GM04504 (cell line): ENCODE measurements at places on chromosomes 7 and 10.

GRCh38 chr7:156558198-156558597 is 82.4 kb upstream of the RNF32 start:
- DNase-seq, result no peak

DNA sequence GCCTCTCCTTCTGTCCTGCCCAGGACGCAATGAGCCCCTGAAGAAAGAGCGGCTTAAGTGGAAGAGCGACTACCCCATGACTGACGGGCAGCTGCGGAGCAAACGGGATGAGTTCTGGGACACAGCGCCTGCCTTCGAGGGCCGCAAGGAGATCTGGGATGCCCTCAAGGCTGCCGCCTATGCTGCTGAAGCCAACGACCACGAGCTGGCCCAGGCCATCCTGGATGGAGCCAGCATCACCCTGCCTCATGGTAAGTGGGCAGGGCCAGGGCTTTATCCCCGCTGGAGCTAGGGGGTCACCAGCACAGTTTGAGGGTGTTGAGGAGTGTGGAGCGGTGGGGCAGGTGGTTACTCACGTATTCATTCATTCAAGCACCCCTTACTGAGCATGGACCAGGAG is 4.7 kb upstream of the ANKRD2 start:
- DNase-seq, result no peak

DNA sequence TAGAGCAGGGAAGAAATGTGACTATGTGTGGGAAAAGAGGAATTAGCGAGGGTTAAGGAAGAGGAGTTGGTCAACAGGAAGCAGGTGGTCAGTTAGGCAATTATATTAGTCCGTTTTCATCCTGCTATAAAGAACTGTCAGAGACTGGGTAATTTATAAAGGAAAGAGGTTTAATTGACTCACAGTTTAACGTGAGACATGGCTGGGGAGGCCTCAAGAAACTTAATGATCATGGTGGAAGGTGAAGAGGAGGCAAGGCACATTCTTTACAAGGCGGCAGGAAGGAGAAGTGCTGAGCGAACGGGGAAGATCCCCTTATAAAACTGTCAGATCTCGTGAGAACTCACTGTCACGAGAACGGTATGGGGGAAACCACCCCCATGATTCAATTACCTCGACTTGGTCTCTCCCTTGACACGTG is 35.0 kb downstream of the RAMP3 start:
- no peak for DNase-seq

DNA sequence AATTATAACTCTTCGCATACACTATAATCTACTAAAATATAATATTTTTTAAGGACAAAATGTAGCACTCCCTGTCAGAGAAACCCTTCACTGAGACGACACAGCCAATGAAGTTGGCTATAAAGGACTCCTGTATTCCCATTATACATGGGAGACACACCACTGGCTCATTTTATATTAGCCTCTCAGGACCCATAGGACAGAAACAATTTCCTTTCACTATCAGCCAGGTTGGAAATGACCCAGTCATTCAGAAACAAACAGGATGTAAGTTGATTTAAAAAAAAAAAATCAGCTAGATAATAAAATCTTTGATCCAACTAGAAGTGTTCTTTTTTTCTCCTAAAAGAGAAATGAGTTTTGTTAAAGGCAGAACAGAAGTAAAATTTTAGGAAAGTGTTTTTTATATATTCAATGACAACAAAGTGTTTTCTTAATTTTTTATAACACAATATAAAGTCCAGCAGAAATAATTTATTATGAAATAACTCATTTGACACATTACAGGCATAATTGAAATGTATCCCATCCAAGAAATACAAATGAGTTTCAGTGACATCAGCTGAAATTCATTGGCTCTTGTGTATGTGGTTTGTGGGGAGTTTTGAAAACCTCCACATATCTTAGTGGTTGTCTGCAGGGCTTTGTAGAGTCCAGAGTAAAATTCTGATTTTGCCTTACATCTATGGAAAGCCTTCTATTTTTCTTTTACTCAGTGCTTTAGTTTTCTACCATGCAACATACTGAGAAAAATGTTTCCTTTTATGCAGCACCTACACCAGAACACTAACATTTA is 64.1 kb downstream of the CTTNBP2 start:
- no peak for DNase-seq

GRCh38 chr10:84588426-84588825 is 260.0 kb downstream of the CCSER2 start:
- DNase-seq, result no peak

GRCh38 chr10:13331646-13332045 is 16.4 kb downstream of the SEPHS1 start:
- no peak for DNase-seq

DNA sequence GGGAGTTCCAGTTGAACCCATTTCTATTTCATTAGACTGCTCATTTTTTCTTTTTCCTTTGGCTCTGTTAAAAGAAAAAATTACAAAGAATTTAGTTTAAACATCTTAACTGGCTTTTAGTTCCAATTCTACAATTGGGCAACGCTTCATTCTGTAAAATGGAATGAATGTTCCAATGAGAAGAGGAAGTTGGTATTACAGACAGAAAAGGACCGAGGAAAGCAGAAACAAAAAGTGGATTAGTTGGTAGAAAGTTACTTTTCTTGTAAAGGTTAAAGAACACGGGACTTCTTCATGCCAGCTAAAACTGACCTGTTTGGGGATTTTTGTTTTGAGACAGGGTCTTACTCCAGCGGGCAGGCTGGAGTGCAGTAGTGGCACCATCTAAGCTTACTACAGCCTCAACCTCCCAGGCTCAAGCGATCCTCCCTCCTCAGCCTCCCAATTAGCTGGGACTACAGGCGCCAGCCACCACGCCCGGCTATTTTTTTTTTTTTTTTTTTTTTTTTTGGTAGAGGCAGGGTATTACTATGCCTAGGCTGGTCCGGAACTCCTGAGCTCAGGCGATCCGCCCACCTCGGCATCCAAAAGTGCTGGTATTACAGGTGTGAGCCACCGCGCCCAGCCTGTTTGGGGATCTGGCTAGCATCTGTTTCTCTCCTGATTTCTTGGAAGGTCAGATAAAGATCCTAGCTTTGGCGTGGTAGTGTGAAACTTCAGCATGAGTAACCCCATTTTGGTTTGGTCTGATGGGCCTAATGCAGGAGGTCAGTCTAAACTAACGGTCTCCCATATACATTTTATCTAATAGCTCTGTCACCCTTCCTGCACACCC is 1.3 kb upstream of the VDAC2 start:
- DNase-seq, result no peak

DNA sequence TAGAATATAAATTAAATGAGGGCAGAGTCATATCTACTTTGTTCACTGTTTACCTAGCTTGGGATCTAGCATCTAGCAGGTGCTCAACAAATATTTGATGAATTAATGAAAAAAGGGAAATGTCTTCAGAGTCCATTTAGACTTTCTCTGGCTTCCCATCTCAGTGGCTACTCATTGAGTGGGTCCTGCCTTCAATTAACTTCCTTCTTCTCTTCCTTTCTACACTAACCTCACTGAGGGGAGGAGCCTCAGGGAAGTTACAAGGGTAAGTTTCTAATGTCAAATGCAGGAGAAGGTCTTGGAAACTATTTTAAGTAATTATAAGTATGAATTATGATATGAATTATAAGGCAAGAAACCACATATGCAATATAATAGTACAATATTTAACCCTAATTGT is 28.2 kb upstream of the MPP7 start:
- no peak for DNase-seq

GRCh38 chr10:77810446-77811335 is 115.9 kb downstream of the DLG5 start:
- no peak for DNase-seq

- peak; percentile 8 for DNase-seq
These were observed 114.0 kb upstream of the COBL start for GRCh38 chr7:51430480-51431086.

GRCh38 chr10:30070001-30070685 is 10.8 kb upstream of the JCAD start:
- no peak for DNase-seq

- DNase-seq, result no peak
These were observed 144.2 kb upstream of the VSTM2A start for GRCh38 chr7:54397836-54398612.

GRCh38 chr10:8404721-8405120 is 350.2 kb downstream of the GATA3 start:
- no peak for DNase-seq

- peak; percentile 88 for DNase-seq
These were observed 319.8 kb upstream of the PHYHIPL start for GRCh38 chr10:58856508-58857240.

DNA sequence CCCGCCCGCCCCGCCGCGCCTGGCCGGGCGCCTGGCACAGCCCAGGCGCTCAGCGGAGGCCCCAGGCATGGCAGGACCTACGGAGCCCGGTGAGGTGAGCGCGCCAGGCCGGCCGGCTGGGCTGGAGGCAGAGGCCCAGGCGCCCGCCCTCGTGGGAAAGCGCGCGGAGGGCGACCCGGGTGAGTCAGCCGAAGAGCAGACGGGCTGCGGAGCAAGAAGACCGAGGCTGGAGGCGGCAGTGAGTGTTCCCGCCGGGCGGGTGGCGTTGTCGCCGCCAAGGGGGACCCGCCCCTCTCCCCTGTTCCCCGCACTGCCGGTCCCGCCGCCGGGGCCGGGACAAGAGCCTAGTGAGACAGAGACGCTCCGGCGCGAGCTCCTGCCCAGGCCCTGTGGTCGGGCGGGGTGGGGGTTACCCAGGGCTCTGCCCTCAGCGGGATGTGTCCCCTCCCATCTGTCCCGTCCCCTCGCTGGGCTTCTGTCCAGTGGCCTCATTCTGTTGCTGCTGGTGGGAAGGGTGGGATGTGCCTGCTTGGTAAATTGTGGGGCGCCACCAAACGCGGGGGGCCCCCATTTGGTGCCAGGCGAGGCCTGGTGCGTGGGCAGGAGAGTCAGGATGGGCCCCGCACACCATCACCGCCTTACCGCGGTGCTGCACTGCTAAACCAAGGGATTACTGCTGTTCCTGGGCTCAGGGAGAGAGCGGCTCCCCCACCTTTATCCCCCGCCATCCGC is 17.0 kb upstream of the NODAL start:
- no peak for DNase-seq

DNA sequence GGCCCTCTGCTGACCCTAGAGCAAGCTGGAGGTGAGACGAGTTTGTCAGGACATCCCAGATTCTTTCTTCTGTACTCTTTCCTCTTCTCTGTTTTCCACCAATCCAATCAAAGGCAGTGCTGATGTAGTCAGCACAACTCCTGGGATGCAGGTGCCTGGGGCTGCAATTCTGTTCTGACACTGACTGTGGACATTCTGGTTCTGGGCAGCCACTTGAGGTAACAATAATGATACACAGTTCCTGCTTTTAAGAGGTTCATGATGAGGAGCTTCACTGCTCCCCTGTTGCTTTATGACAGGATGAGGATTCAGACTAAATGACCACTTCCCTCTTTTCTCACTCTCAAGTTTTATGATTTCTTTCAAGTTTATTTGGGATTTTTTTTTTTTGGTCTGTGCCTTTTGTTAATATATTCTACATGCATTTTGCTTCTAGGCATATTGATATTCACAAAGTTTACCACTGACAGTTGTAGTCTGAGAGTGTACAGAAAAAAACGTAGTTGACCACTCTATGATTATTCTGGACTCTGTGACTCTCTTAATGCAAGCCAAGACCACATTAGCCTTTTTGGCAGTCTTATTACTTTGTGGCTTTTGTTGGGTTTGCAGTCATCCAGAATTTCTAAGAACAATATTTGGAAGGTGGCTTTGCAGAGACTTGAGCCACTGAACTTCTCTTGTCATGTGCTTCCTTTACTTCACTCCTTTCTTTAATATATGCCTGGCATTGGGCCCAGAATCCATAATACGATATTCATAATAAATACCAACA is 247.6 kb downstream of the AUTS2 start:
- no peak for DNase-seq

DNA sequence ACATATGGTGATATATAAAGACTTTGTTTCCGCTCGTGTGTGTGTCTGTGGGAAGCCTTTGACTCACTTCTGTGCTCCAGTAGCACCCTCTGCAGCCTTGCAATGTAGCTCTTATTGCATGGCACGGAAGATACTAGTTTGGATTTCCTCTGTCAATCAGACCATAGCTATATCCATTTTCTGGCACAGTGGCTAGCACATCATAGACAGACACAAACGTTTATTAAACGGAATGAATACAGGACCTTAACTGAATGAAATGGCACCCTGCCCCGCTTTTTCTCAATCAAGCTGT is 124.0 kb upstream of the PTPN20 start:
- peak; percentile 34 for DNase-seq

DNA sequence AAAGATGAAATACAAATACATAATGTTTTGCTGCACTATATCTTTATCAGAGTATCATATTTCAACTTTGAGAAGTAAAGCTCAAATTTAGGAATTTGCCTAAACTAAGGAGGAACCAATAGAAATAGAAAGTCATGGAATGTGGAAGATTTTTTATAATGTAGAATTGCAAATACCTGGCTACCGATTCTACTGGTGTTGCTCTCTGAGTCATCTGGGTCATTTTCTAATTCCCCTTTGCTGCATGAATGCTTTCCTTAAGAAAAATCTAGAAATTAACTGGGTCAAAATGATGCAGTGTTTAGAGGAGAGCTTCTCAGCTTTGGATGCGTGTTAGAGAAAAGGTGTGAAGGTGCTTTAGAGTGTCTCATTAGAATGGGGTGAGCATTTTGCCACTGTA is 568.9 kb upstream of the ANKRD30A start:
- no peak for DNase-seq

DNA sequence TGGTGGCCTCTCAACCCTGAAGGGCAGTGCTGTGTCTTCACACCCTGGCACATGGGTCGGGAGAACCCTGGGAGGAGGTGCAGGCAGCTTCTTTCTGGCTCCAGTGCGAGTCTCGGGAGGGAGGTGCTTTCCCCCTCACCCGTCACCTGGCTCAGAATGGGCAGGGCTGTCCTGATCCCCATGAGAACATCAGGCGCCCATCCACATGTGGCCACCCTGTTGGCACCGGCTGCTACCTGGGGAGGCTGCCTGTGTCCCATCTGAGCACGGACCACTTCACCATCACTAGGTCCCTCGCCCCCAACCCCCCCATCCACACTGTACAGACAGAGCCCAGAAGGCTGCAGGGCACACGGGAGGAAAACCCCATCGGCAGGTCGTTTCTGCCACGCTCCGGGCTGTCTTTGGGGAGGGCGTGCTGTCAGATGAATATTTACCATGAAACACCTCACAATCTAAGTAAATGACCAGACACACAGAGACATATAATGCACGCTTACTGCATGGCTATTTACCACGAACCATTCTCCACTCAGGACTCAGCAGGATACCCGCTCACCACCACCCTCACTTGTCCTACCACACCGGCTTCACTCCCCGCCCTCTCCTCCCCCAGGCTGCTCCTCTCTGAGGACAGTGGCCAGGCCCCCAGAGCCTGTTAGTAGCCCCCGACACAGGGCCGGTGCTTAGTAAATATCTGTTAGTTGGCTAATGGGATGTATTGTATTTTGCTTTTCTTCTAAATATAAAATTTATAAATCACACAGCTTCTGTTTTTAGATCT is 282.2 kb downstream of the DNAJB6 start:
- no peak for DNase-seq

GRCh38 chr7:76047305-76047810 is 442 bp downstream of the STYXL1 start:
- no peak for DNase-seq

GRCh38 chr10:7372504-7372903 is 38.3 kb downstream of the SFMBT2 start:
- no peak for DNase-seq
